Kasumi-1 (cell line): ENCODE measurements at places on chromosomes 4 and X.

- DNase-seq = no peak
Observed at GRCh38 chr4:13857397-13857796, 229.9 kb upstream of the BOD1L1 start.

DNA sequence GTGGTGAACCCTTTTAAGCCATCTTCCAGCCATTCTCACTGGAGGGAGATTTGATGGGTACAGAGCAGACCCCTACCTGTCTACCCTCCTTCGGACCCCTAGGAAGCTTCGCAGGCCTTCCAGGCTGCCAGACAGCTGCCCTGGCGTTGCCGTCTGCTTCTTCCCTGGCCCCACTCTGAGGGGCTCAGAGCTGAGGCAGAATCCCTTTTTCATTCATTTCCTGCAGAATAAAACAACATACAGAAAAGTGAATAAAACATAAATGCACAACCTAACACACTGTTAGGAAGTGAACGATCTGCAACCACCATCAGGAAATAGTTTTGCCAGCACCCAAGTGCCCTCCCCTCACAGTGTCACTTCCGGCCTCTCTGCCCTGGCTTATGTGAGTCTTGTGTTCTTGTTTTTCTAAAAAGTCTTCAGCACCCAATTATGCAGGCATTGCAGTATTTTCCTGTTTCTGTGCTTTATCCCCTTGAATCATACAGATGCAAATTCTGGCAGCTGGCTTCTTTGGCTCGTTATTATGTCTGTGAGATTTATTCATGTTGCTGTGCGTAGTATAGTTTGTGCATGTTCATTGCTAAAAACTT lies 5.6 kb upstream of the ADD1 start:
- DNase-seq = peak; percentile 86

GRCh38 chr4:7738458-7739076 lies 201.1 kb downstream of the AFAP1 start:
- peak; percentile 90 for DNase-seq

DNA sequence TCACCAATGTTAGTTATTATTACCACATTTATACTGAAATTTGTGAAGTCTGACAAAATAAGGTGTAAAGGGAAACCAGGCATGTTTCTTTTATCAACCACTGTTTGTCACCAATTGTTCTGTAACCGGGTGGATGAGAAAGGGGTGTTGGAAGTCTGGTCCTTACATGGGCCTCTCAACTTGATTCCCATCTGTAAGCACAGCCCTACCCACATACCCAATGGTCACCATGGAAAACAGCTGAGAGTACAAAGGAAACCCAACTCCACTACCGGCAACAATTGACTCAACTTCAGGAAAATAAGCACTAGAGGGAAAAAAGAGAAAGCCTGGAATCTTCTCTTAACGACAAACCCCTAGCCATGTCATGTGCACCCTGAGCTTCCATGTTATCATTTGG lies 70.8 kb upstream of the PTCHD1 start:
- no peak for DNase-seq

DNA sequence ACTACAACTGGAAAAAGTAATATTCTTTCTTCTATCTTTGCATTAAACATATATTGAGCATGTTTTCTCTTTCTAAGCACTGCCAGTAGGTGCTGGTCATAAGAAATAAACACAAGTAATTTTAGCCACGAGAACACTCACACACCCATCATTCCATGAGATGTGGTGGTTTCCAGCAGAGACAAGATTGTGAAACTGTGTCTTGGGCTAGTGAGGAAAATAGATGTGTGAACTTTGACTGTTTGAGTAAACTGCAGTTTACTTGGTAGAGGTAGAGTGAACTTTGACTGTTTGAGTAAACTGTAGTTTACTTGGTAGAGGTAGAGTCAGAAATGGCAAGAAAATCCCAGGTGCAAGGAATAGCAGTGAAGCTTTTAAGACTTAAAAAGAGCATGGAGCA lies 300.9 kb upstream of the HS3ST1 start:
- DNase-seq = no peak

DNA sequence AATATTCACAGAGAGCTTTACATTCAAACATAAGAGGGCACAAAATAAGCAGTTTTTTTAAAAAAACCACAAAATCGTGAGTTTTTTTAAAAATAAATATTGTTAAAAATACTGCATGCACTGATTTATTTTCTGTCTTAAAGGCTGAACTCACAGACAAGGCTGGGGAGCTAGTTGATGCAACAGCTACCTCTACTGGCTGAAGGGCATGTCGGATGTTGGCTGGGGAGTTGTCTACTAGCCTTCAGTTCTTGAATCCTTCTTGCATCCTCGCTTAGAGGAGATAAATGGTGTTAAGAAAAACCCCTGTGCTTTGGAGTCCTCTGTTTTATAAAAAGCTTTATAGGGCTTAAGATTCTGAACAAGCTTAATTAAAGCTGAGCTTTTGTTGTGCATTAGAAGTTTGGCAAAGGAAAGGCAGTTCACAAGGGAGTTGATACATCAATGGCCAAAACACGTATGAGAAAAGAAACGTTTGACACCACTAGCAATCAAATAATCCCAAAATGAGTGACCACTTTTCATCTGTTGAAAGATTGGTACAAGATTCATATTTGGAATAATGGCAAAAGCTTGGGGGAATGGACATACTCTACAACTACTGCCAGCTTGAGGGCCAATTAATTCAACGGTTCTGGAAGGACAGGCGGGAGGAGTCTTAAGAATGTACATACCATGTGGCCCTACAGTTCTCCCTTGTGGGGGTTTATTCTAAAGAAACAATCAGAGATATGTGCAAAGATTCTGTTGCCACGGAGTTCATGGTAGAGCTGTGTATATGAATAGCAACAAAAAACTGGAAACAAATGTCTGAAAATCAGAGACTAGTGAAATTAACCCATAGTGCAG lies 94.7 kb downstream of the SEL1L3 start:
- peak; percentile 87 for DNase-seq

DNA sequence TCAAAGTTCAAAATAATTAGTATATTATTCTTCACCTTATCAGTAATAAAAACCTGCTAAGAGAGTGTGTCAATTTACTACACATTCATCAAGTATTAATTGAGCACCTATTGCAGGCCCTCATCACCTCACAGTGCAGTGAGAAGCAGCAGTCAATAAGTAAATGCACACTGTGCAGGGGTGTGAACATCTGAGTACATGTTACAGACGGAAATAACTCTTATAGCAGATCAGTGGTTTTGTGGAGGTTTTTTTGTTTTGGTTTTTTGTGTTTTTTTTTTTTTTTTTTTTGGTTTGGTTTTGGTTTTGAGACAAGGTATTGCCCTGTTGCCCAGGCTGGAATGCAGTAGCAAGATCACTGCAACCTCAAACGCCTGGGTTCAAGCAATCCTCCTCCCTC lies 20.3 kb downstream of the KLF3 start:
- DNase-seq = no peak

DNA sequence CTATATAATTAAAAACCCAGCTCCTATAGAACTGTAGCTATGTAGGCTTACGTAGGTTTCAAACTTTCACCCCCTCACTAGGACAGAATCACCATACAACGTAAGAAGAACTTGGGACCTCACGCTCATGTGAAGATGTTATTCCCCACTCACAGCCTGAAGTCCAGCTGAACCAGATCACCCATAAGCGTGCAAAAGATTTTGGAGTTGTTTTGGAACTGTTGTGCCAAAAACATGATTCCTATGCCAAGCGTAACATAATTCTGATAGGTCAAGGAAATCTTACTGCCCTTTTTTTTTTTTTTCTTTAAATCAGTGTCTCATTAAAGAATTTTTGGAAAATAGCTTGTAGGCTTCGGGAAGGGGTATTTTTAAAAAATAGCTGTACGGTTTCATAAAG lies 57.0 kb downstream of the LCORL start:
- DNase-seq = no peak

DNA sequence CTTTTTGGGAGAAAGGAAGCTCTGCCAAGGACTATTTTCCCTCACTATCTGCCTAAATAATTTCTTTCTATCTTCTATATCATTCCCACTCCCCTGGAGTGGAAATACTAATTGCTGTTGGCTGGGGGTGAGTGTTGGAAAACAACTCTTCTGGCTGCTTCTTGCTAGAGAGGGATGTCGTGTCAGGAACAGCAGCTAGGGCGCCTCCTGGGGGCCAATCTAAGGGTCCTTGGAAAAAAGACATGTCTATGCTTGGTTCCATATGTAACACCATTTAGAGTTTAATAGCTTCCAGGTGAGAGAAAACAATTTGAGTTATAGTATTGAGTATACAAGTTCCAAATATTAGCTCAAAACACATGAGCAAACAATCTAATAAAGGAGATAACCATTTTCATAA lies 111.3 kb downstream of the MAGEE1 start:
- no peak for DNase-seq

GRCh38 chrX:118181030-118181429 lies 64.4 kb upstream of the KLHL13 start:
- DNase-seq = no peak

GRCh38 chr4:78558410-78558809 lies 6.8 kb downstream of the ANXA3 start:
- DNase-seq = no peak

DNA sequence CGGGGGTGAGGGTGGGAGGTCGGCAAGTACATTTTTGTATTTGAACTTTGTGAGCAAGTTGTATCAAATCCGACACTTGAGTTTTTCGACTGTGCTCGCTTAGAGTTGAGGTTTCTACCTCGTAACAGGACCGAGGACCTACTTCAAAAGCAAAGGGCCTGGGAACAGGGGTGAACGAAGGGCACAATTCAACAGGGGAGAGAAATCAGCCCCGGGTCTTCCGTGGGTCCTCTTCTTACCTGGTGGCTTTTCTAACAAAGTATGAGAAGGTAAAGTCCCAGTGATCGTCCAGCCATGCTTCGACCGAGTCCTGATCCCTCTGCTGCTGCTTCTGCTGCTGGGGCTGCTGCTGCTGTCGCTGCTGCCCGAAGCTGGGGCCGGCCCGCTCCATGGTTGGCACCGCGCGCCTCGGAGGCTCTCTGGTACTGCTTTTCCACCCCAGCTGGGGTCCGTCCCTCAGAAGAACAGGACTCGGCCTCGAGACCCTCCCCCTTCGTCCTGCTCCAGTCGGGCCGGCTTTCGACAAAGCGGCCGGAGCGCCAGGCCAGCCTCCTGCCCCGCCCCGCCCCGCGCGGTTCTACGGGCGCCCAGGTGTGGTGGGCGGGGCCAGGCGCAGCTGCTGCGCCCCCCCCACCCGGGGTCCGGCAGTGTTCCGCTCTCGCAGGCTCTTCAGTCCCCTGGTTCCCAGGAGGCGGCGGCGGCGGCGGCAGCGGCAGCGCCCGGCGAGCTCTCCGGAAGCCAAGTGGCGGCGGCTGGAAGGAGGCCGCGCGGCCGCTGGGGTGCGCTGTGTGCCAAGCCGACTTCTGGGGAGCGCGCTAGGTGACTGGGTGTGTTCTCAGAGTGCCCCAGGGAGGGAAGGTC lies at the start of gene PDE5A:
PDE5A (minus strand) TSS at position 524 of the 861 bp plus-strand sequence; CDS start at position 391, 133 bp downstream.
- DNase-seq = peak; percentile 74

DNA sequence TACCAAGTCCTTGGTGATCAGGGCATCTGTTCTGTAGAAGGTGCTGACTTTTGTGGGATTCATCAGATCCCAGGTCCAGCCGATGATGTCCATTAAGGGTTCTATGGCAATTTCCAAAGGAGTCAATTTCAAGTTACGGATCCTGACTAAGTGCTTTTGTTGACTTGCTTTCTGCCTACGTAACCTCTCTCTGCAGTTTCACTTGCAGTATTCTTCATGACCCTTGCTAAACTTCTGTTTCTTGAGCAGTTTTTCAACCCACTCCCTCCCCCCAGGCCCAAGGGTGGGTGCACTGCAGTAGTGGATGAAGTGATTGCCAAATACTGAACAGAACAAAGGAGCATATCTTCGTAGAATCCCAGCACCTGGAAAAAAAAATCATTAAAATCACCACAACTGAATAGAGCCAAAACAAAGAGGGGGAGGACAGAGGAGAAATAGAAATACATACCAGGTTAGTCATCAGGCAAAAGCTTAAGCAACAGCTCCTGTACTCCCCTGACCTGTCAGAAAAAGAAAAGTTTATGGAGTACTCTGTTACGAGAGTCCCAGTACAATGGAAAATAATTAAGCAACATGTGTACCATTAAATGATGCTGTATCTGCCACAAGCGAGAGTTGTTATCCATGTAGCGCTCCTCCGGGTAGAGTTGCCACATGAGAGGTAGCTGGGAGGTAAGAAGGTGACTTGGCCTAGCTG lies 5.8 kb downstream of the CMC4 start:
- DNase-seq = no peak

- DNase-seq = no peak
Observed at GRCh38 chr4:158588777-158589176, 67.1 kb downstream of the RXFP1 start.

- DNase-seq = no peak
Observed at GRCh38 chr4:3449047-3449573, 7.3 kb downstream of the HGFAC start.

DNA sequence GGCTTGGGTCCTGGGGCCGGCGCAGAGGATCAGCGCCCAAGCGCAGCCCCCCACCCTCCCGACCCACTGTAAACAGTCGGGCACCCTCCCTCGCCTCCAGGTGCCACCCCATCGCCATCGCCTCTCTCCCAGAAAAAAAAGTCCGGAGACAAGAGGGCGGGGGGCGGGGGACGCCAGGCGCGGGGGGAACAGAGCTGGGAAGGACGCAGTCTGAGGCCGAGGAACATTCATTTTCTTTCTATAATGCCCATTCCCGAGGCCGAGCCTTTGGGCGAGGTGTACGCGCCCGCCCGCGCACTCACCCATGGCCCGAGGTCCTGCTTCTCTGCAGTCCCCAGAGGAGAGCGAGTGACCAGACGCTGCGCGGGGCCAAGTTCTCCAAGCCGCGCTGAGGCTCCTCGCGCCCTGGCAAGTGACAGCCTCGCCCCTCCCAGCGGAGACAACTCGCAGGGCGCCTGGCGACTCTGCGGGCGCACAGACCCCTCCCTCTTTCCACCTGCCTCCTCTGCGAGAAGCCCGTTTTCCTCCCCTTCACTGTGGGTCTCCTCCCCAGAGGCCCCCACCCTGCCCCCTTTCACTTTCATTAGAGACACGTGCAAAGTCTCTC lies 63.5 kb upstream of the WDR17 start:
- DNase-seq = no peak

DNA sequence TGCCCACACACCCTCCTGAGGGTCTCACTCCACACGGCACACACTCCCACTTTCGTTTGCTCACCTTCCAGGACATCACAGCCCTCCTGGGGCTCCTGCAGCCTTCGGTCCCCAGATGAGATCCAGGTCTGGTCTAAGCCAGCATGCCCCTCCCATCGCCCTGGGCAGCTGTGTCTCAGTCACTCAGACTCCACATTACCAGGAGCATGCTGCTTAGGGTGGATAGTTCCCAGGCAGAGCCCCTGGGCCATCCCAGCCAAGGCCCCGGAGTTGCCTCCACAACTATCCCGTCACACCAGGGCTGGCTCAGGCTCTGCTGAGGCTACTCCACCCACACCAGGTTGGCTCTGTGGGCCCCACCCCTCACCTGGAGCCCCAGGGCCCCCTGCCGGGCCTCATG lies 50.4 kb upstream of the PSAPL1 start:
- no peak for DNase-seq

GRCh38 chrX:17944833-17945497 lies 83.9 kb upstream of the RAI2 start:
- no peak for DNase-seq

DNA sequence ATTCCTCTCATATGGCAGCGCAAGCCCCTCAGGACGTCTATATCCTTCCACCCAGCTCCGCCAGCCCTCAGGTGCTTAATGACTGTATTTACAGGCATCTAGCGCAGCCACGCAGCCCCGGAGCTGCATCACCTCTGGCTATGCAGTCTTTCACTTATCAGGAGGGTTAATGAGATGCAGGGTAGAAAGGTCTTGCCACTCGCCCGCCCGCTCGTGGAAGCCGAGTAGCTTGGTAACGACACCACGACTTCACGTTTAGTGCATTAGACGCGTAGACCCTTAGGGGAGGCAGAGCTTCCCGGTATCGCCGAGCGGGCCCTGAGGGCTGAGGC lies 1.5 kb upstream of the SLC16A2 start:
- peak; percentile 11 for DNase-seq
